ENCODE measurements at places on chromosomes 3 and 15. TPM values are rescaled to one million over a fixed set of nuclear protein-coding genes. Genes with fewer than 3 reads are reported as not detected.

The KBTBD8 gene
- total RNA-seq, result 4.7 TPM

The STRIT1 gene
- not detected for total RNA-seq

The TTC21A gene
- 2.0 TPM for total RNA-seq

The IQCH gene
- total RNA-seq, result 1.3 TPM

The INAFM2 gene
- total RNA-seq, result 13.8 TPM

The SEMA5B gene
- total RNA-seq, result under 0.01 TPM

The CDHR4 gene
- 1.3 TPM for total RNA-seq

Measured in smooth muscle cell of the coronary artery (primary cell).